NCI-H524 treated with DMSO at 0.1 percent for 48 hours (cell line): ENCODE measurements at places on chromosomes 5 and 9.

DNA sequence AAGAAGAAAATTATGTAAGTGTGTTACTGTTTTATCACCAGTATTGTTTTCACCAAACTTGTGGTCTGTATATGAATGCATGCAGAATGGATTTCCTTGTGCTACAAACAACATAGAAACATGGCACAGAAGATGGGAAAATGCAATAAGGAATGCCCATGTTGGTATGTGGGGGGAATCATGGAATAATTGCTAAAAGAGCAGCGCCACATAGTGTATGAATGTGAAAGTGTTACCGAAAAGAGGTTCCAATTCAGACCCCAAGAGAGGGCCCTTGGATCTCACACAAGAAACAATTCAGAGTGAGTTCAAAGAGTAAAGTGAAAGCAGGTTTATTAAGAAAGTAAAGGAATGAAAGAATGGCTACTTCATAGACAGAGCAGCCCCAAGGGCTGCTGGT is 26.4 kb upstream of the TYRP1 start:
- no peak for DNase-seq

DNA sequence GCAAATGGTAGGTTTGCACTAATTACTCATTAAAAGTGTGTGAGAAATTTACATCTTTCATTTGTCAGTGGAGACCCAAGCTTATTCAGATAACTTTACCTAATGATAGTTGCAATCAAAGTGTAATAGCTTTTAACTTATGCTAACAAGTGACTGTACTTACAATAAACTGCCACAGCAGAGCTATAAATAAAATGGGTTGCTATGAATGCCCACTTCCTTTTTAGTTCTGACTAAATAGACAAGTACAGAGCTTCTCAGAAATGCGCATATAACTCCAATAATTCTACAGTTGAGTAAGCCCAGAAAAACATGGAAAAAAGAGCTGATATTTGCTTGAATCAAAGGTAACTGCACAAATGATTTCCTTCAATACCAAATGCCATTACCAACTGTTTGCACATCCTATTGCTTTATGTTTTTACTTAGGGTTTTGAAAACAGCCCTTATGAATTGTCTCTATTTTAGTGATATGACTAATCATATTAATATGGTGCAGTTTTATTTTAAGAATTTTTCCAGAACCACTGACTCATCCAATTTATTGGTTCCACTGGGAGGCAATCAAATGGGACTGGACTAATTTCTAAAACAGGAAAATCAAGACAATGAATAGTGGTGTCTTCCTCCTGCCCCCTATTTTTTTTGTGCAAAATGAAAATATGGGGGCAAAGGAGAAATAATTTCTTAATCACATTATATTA is 84.1 kb downstream of the PPP2R2B start:
- DNase-seq: no peak

DNA sequence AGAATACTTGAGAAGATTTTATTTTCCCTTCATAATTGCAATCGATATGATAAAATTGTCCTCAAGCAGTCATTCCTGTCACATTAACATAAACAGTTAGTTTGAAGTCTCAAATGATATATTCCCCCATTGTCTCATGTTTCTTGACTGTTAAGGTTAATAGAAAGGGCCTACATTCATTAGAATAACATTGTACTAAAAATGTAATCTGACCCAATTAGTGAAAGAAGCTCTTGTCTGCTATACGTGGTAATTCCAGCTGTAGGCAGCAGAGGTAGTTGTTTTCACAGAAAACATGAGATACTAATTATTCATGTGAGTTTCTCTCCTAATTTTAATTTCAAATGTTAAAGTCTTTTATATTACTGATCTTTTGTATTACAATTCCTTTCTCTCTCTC is 25.9 kb upstream of the AP3B1 start:
- no peak for DNase-seq

- DNase-seq: no peak
These were observed 1087.7 kb upstream of the SEMA6A start for GRCh38 chr5:117662361-117662760.

GRCh38 chr9:14827805-14828204 is 82.4 kb downstream of the FREM1 start:
- no peak for DNase-seq

DNA sequence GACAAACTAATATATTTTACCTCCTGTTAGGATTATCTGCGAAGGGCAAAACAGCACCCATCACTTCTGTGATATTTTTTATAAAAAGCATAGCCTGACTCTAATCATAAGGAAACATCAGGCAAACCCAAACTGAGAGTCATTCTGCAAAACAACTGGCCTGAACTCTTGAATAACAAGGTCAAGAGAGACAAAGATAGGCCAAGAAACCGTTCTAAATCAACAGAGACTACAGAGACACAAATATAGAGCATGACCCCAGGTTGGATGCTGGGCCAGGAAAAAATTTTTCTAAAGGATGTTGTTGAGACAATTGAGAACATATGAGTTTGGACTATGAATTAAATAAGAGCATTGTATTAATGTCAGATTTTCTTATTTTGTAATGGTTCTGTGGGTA is 384.9 kb downstream of the NFIB start:
- DNase-seq: no peak
